ENCODE measurements at places on chromosomes 6 and 20. TPM values are rescaled to one million over a fixed set of nuclear protein-coding genes. Genes with fewer than 3 reads are reported as not detected.
A peak's percentile ranks its signal among the peaks of the same experiment; 100 is the strongest.

The CALHM6 gene
- not detected for total RNA-seq

The RXRB gene
- 25.1 TPM for total RNA-seq

The TTK gene
- total RNA-seq: 34.6 TPM

The GATA5 gene
- not detected for total RNA-seq

The KCNK16 gene
- total RNA-seq: not detected

The ECT2L gene
- not detected for total RNA-seq

The NKX2-4 gene
- total RNA-seq: not detected

The C20orf141 gene
- not detected for total RNA-seq

The COL19A1 gene
- not detected for total RNA-seq

- no peak for DNase-seq
Measured at GRCh38 chr20:20406306-20406705, 38.4 kb downstream of the INSM1 start.

GRCh38 chr6:149903938-149904611 lies 6.2 kb upstream of the RAET1E start:
- no peak for DNase-seq

- DNase-seq: no peak
Measured at GRCh38 chr6:82083646-82084045, 163.9 kb downstream of the IBTK start.

DNA sequence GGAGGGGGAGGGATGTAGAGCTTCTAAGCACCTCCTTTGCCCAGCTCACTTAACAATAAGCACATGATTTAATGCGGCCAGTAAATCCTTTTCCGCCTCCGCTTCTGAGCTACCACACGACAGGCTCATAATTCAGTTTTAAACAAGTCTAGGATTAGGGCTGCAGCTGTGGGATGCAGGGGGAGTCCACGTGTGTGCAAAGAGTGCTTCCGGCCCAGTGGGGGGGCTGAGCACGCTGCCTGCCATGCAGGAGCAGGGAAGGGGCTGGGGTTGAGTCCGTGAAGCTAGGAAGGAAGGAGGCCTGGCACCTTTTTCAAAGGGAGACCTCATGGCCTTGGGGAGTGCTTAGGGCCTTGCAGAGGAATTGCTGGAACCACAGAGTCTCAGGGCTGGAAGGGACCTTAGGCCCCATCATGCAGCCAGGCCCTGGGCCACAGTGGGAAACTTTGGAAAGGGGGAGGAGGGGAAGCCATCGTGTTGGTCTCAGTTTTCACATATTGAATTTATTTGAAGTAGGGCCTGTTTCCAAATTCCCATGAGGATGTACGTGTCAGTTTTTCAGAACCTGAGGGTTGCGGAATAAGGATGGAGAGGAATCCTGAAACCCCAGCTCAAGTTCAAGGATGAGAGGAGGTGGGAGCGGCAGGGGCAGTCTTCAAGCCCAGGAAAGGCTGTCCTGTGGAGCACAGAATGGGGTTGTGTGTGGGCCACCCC lies 96.1 kb downstream of the VEGFA start:
- no peak for DNase-seq

GRCh38 chr20:44064501-44065400 lies 122.2 kb downstream of the JPH2 start:
- no peak for DNase-seq

GRCh38 chr20:63567386-63568169 lies 6.5 kb downstream of the HELZ2 start:
- no peak for DNase-seq

- DNase-seq: peak; percentile 59
Measured at GRCh38 chr6:108557494-108558371, 3.0 kb upstream of the FOXO3 start.

DNA sequence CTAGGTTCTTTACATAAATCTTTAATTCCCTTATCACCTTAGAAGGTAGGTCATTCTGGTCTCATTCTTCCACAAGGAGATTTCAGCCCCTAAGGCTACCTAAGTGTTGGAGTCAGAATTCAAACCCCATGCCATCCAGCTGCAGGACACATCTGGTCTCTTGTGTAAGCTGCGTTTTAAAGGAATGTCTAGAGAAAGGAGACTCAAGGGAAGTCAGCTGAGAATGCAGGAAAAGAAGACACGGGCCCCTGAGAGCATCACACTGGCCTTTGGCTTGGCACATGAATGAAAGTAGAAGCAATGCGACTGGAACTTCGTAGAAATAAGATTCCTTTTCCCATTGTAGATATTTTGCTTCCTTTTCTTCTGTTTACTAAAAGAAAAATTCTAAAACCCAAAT lies 76.7 kb upstream of the SYNJ2 start:
- no peak for DNase-seq

- DNase-seq: no peak
Measured at GRCh38 chr6:5300206-5300764, 39.0 kb downstream of the FARS2 start.

- DNase-seq: no peak
Measured at GRCh38 chr6:113920663-113921267, 50.2 kb downstream of the HDAC2 start.

GRCh38 chr6:36180126-36180525 lies 16.4 kb upstream of the BRPF3 start:
- no peak for DNase-seq

DNA sequence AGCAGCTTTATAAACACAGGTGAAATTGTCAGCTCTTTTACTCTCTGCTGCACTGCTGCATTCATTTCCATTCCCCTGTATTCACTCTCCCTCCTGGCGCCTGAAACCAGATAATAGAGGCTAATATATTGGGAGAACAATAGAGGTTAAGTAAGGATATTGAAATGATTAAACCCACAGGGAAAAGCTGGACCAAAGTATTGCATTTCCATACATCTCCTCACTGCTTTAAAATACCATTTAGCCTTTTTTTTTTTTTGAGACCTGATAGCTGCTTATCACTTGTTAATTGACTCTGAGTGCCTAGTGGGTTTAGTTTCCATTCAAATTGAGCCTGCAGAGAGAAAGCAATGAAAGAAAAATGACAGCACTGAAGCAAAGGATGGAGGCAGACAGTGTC lies 540.5 kb upstream of the IMPG1 start:
- DNase-seq: no peak

GRCh38 chr6:43506667-43507471 lies 3.3 kb downstream of the LRRC73 start:
- DNase-seq: peak; percentile 67

- DNase-seq: no peak
Measured at GRCh38 chr6:122818866-122819265, 29.8 kb downstream of the SMPDL3A start.

- no peak for DNase-seq
Measured at GRCh38 chr6:45256697-45257695, 71.1 kb upstream of the RUNX2 start.

DNA sequence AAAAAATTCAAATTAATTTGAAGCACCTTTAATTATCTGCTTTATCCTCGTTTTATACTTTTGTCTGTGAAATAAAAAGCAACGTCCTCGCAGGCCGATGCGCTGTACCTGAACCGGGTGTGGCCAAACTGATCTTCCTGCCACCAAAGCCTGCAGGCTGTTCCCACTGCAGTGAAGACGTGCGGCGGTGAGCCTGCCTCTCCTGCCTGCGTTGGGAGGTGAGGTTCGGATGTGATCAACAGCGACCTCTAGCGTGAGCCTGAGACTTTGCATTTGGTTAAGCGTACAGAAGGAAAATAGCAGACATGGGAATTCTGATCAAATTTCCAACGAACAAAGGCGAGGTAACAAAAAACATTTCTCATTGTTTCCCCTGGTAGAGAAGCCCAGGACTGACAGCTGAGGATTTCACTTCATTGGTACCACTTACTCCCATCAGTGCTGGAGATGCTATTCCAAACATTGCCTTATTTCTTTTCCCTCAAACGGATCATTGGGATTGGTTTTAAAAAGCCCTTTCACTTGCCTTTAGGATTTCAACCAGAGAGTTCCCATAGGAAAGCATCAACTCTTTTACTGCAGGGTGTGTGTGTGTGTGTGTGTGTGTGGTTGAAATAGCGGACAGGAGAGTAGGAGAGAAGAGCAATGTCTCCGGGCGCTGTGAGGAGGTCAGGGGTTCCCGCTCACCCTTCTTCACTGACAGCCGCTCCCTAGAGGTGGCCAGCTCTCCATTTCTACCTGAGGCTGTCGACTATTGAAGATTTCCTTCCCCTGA lies 56.6 kb upstream of the CCN6 start:
- peak; percentile 31 for DNase-seq

DNA sequence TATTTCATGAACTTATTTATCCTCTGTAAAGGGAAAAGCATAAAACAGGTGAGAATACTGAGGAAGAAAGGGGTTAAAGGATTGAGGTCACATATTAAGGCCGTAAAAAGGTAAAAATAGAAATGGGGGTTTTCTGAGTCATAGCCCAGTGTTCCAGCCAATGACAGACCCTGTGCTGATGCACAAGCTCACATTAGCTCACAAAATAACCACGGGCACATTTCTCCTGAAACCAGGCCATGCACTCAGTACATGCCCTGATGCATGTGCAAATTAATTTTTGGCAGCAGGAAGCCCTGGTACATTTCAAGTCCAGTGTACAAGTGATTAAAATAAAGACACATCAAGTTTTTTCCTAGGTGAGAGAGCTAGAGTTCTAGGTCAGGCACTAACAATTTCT lies 194.4 kb downstream of the TMEM200A start:
- DNase-seq: no peak

DNA sequence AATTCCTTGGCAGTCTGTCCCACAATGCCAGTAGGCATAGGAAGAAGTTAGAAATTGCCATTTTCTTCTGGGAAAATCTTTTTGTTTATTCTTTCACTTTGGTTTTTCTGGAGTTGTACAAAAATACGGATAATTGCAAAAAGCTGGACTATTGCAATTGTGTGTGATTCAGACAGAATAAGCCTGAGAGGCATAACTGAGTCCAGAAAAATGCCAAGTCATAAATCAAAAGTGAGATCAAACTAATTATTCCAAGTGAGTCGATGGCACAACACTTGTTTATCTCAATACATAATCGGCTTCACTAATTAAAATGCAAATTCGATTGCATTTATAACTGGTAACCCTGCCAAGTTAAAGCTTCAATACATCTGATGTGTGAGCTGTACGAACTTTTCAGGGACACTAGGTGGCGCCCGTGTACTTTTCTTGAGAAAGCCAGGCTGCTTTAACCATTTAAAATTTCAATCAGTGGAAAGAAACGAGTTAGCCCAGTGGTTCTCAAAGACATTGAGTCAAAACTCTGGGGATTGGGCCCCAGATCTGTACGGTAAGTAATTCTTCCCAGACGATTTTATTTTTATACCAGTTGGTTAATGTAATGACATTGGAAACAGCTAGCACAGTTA lies 102.6 kb downstream of the LAMP5 start:
- peak; percentile 50 for DNase-seq

DNA sequence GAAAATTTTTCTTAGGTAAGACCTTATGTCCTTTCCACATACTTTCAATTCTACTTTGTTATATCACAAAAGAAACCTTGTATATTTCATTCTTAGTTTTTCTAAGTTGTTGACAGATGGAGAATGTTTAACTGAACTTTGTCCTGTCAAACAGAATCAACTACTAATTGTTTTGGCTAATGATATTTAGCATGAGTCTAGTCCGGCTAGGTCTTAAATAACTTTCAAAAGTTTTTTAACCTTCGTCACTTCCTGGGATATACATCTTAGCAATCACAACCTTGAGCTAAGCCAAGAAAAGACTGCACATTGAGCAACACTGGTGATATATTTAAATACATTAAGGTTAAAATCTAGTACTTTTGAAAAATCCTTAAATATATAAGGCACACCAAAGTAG lies 62.9 kb upstream of the RUNX2 start:
- no peak for DNase-seq

- no peak for DNase-seq
Measured at GRCh38 chr6:3258201-3258600, 546 bp upstream of the PSMG4 start.

DNA sequence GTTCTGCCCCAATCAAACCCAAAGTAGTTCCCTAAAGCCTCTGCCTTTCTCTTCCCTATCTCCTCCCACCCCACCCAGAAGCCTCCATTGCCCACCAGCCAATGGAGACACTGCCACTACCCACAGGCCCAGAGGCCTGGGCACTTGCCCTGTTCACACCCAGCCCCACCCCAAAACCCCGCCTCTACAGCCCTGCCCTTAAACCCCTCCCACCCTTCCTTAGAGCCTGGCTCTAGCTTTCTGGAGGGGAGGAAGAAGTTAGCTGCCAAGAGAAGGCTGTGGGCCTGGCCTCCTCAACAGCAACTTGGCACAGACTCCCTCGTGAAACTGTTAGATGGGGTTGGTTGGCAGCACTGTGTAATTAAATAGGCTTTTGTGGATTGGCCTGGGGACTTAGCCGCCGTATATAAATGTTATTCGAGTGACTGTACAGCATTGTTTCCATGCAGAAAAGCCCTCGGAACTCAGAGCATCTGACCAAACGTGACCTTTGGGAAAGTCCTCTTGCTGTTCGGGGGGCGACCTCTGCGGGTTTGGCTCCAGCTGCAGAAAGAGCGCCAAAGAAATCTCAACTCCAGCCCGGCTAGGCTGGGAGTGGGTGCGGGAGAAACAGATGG lies 31.4 kb downstream of the COL11A2 start:
- peak; percentile 73 for DNase-seq

DNA sequence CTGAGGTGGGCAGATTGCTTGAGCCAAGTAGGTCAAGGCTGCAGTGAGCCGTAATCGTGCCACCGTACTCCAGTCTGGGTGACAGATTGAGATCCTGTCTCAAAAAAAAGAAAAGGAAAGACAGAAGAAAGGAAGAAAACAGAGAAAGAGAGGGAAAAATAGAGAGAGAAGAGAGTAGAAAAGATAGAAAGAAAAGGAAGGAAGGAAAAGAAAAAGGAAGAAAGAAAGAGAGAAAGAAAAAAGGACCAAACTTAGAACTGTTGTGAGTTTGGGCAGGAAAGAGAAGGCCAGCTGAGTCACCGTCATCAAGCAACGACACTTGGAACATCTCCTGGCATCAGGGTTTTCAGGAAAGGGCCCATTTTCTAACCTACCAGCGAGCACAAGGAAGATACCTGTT lies 96.0 kb upstream of the AKAP12 start:
- DNase-seq: no peak

DNA sequence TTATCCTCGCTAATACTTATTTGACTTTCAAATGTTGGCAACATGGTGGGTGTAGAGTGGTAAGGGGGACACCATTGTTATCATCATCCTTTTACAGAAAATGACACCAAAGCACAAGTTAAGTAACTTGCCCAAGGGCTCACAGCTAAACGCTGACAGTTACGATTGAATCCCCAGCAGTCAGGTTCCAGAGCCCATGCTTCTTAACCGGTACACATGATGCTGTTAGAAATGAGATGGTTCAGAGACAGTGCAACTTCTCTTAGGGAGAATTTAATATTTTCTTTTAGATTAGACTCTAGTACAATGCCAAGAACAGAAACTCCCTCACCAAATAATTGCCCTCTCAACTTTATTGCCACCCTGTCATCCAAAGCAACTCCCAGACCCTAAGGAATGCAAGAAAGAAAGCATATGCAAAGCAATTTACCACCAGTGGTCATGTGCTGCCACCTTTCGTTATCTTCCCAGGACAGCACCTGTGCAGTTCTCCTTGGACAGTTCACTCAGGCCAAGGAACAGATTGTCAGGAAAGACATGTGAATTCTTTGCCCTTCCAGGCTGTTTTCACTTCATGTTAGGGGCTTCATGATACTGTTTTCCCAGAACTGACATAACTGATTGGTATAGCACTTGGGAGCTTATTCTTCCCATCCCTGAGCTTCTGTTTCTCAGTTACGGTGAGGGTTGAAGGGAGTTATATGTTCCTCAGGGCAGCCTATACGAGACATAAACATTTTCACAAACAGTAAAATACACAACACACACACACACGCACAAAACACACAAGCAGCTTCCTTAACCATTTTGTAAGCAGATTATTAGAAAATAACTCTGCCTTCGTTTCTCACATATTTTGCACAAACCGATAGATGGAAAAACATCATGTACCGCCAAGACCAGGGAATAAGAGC lies 5.1 kb downstream of the HLA-DMA start:
- peak; percentile 62 for DNase-seq

All from Caki2 (cell line).